ENCODE measurements at places on chromosomes 11 and 22. TPM values are rescaled to one million over a fixed set of nuclear protein-coding genes. Genes with fewer than 3 reads are reported as not detected.

The ANO9 gene
- total RNA-seq: not detected

The DDI1 gene
- total RNA-seq: not detected

The FAM227A gene
- total RNA-seq: 1.9 TPM

The C11orf42 gene
- not detected for total RNA-seq

The PGA5 gene
- not detected for total RNA-seq

The BTBD18 gene
- total RNA-seq: not detected

The TMEM45B gene
- not detected for total RNA-seq

The OSBPL5 gene
- 62.9 TPM for total RNA-seq

The SFI1 gene
- 15.8 TPM for total RNA-seq

Data from melanocyte of skin (primary cell).